Stimulated activated CD8-positive, alpha-beta memory T cell treated with anti-CD3 and anti-CD28 coated beads, Interleukin-4, amount 100 ng/mL, for 1 hour (primary cell): ENCODE measurements at places on chromosomes 1 and 21.

- no peak for DNase-seq
Measured at GRCh38 chr1:228105996-228106799, 2.9 kb downstream of the MRPL55 start.

GRCh38 chr1:225870911-225871310 is 11.3 kb downstream of the TMEM63A start:
- no peak for DNase-seq

DNA sequence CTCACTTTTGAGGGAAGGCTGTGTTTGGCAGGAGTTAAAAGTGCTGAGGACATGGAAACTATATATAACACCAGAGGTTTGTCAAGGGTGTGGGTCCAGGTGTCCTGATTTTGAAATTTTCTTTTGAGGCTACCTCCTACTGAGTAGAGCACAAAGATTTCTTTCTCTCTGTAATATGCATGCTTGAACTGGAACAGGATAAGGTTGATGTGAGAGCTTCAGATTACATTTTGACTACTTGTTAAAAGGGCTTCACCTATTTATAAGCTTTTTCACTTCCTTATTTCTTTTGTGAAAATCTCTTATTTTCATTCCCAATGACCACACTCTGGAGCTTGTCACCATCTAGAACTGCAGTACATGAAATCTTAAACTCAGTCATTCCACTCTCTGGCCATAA is 59.8 kb upstream of the PLA2G4A start:
- no peak for DNase-seq

GRCh38 chr1:227429447-227430359 is 111.4 kb upstream of the CDC42BPA start:
- no peak for DNase-seq

DNA sequence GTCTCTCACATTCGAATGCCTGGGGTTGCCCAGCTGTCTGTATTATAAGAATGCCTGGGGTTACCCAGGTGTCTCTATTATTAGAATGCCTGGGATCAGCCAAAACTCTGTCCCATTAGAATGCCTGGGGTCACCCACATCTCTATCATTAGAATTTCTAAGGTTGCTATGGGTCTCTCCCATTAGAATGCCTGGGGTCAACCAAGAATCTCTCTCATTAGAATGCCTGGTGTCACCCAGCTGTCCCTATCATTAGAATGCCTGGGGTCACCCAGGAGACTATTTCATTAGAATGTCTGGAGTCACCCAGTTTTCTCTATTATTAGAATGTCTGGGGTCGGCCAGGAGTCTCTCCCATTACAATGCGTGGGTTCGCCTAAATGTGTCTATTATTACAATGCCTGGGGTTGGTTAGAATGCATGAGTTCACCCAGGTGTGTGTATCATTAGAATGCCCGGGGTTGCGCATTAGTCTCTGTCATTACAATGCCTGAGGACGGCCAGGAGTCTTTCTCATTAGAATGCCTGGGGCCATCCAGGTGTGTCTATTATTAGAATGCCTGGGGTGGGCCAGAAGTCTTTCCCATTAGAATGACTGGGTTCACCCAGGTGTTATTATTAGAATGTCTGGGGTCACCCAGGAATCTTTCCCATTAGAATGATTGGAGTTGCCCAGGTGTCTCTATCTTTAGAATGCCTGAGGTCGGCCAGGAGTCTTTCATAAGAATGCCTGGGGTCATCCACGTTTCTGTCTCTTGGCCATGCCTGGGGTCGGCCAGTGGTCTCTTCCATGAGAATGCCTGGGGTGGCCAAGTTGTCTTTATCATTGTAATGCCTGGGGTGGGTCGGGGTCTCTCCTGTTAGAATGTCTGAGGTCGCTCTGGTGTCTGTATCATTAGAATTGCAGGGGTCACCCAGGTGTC is 59.6 kb downstream of the RNF187 start:
- no peak for DNase-seq

DNA sequence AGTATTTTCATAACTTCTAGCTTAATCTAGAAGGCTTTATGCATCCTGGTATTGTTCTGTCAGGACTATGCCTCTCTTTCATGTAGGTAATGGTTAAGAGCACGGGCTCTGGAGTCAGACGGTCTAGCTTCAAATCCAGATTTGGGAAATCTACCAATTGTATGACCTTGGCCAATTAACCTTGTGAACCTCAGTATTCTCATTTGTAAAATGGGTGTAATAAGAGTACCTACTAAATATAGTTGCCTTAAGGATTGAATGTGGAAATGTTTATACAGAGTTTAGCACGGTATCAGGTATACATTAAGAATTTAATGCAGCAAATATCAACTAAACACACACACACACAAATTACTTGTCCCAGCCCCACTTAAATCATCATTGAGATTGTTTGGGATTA is 97.3 kb upstream of the RAB3GAP2 start:
- DNase-seq: no peak

DNA sequence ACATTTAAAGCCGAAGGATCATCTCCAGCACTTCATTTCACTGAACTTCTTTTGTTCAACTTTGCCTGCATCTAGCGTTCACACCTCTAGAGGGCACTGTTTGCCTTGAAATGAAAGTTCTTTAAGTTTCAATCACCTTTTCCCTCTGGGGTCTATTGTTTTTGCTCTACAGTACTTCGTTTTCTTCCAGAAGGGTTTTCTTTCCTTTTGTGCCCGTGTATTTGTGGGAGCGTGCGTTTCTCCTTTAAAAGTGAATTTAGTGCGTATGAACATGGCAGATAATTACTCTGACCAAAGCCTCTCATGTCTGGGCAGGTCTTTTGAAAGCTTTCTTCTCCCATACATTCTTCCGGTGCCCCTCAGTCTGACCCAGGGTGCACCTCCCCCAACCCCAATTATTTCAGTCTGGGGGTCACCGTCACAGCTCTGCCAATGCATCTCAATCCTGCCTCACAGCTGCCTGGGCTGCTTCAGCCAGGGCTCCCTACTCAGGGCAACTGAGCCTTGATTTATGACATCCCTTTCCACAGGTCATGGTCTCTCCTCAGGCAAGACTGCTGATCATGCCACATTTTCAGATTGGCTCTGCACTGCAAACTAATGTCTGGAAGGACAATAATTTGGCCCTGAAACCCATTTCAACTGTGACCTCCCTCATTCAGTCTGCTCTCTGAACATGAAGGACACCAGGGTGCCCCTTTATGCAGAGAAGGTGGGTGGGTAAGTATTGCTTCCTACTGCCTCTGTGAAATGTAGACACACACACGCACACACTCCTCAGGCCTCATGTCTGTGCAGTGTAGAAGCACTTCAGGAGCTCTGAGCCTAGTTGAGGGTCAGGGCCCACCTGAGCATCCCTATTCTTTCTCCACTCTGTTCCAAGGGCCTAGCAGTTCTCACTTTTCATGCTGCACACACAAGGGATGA is 88.6 kb downstream of the NUF2 start:
- no peak for DNase-seq
